ENCODE measurements at places on chromosomes 2 and 18. TPM values are rescaled to one million over a fixed set of nuclear protein-coding genes. Genes with fewer than 3 reads are reported as not detected.

DNA sequence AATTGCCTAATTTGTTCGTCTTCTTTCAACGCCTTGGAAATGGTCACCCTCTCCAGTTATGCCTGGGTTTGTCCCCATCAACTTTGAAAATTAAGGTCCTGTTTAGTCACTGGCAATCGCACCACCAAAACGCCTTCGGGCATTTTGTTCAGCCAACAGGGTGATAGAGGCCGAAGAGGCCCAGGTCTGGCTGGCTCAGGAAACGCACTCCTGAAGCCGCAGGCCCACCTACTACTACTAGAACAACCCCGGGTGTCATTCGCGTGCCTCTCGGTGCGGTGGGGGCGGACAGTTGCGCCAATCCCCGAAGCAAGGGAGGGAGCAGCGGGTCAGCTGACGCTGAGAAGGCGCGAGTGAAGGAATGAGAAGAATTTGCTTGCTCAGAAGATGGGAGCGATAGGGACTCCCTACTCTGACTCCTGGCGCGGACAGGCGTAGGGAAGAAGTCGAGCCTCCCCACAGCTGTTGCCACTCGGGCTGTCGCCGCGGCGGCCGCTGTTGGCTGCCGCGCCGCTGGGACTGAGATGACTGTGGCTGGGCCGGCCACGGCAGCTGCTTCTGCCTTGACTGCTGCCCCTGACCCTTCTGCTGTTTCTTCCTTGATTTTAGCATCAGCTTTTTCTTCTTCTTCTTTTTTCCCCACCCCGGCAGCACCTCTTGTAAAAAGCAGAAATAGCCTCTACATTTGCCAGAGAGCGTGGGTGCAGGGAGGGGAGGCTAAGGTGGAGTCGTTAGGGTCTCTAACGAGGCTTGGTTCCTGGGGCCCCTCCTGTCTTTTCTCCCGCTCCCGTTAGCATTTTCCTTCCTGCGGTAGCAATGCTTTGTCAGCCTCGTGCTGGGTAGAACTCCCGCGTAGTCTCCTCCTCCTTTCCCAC, 387.6 kb downstream of the FIGN start:
- peak; percentile 73 for DNase-seq

DNA sequence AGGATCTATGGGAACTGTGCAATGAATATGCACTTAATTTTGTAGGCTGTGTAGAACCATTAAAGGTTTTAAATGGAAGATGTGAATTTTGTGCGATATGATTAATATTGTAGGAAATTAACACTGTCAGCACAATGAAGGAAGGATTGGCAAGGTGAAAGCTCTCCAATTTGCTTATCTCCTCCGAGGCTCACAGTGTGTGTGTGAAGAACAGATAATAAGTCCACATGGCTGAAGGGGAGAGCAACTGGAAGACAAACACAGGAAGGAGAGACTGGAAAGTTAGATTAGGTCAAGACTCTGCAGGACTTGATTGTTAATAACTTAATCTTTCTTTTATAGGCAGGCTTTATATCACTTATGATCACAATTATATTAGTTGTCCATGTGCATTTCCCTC, 269.7 kb upstream of the VRK2 start:
- no peak for DNase-seq

- no peak for DNase-seq
Observed at GRCh38 chr2:38344813-38345212, 32.3 kb downstream of the ATL2 start.

DNA sequence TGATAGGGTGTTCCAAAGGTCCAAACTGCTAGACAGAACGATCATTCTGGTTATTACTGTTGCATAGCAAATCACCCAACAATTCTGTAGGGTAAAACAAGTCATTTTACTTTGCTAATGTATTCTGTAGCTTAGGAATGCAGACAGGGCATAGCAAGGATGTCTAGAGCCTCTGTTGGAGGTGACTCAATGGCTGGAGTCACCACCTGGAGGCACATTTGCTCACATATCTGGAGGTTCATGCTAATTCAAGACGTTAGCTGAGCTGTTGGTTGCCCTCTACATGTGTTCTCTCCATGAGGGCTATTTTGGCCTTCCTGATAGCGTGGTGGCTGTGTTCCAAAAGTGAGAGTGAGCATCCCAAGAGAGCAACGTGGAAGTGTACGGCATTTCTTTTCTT, 22.5 kb upstream of the ST8SIA3 start:
- no peak for DNase-seq

GRCh38 chr2:1460851-1461418, 47.7 kb downstream of the TPO start:
- no peak for DNase-seq

DNA sequence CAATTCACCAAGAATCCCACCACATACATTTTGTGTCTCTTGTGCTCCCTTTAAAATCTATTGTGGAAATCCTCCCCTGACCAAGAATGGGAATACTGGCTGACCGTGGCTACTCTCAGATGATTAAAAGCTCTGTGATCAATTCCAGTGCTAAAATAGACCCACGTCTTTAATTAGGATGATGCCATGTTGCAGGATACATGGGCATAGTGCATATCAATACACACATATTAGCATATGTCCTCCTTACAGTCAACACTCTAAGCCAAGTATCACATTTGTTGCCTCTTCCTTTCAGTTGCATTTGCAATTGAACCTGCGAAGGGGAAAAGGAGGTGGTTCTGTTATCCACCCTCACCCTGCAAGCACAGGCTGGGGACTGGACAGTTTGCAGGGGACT, 41.8 kb downstream of the SPP2 start:
- DNase-seq = no peak

- no peak for DNase-seq
Observed at GRCh38 chr18:58541146-58541788, 87.6 kb downstream of the ALPK2 start.

DNA sequence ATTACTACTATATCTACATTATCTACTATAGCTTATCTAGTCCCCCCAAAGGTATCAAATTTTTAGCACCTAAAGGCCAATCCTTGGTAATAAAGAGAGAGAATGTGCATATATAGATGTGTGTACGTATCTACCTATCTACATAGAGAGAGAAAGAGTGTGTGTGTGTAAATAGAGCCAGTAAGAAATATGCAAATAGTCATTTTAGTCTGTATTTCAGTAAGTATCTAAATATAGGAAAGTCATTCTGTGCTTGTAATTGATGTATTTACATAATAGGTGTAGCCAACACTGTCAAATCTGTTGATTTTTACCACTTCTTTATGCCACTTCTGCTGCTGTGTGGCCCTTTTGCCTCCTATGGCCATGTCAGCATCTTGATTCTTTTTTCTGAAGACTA, 284.5 kb upstream of the TFPI start:
- no peak for DNase-seq

GRCh38 chr2:215929602-215930335, 83.6 kb downstream of the MREG start:
- DNase-seq = no peak

DNA sequence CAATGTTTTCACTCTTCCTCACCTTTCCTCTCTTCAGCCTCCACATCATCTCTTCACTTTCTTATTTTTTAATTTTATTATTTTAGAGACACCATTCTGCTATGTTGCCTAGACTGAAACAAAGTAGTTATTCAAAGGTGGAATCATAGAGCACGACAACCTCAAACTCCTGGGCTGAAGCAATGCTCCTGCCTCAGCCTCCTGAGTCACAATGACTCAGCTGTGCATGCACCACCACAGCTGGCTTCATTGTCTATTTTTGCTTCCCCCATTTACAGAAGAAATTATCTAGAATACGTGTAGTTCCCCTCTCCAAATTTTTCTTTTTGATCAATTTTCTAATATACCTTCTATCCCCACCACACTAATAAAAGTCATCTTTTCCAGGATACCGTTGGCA, 911.5 kb upstream of the SOX11 start:
- no peak for DNase-seq

DNA sequence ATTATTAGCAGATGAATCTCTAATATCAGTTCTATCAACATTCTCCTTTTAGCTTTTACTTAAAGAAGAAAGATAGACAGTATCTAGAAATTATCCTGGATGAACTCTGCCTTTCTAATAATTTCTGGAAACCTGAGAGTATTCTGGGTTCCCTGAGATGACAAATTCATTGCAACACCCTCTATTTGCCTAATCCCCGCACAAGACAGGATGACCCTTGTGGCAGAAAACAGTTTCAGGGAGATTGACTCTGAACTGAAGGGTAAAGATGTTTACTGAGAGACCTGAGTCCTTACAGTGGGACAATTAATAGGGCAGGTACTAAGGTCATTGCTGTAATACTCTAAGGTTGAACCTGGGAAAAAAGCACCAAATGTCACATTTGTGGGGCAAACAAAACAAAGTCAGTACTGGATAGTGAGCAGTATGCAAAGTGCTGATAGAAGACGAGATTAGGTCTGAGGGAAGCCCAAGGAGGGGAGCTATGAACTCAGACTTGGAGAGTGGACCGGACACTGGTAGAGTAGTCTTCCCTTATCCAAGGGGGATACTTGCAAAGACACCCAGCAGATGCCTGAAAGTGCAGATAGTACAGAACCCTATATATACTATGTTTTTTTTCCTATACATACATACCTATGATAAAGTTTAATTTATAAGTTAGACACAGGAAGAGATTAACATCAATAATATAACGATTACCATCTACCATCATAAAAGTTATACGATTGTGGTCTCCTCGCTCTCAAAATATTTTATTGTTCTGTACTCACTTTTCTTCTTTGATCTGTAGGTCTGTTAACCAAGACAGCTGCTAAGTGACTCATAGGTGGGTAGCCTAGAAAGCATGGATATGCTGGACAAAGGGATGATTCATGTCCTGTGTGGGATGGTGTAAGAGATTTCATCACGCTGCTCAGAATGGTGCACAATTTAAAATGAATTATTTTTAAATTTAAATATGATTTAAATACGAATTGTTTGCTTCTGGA, 148.3 kb upstream of the KLHL14 start:
- no peak for DNase-seq

- no peak for DNase-seq
Observed at GRCh38 chr18:75377926-75378325, 49.6 kb downstream of the SMIM21 start.

GRCh38 chr2:226477221-226478108, 322.2 kb downstream of the IRS1 start:
- peak; percentile 48 for DNase-seq

GRCh38 chr2:963876-964275, 13.2 kb downstream of the SNTG2 start:
- DNase-seq = no peak

DNA sequence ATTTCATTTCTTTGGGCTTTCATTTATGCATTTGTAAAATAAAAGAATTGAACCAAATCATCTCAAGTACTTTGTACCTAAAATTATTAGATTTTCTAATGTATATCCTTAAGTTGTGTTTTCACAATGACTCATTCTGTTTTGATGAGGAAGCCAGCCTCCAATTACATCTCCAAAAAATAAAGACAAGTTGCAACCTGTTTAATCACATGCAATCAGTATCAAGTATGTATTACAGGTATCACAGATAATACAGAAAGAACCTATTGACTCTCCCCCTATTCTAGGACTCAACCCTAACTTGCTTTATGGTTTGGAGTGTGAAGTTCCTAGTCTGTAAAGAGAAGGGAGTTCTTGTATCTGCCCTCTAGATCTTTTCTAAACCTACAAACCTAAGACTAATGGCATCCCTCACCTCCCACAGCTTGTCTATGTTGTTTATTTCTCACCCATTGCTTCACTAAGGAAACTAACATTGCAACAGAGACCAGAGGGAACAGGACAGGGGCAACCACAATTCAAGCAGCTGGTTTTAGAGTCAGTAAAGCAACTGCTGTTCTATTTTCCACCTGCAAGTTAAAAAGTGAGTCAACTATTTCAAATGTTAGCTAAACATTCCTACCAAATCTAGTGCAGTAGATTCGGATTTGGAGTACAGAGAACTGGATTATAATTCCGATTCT, 141.1 kb upstream of the ETAA1 start:
- DNase-seq = no peak

DNA sequence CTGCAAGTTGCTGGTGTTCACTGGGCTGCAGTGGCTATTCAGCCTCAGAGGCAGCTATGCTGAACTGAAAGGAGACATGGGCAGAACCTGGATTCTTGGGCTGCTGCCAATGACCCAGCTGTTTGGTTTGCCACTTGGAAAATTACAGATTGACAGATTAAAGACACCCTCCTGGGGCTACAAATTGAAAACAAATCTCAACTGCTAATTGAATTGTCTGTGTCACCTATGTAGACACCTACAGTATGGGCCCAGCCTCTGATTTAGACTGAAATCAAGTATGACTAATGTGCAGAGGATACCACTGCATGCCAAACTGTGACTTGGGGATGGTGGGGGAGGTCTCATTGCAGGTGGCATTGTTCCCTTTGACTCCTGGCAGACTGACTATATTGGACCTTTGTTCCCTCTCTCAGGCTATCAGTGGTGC, 42.8 kb downstream of the ITSN2 start:
- DNase-seq = no peak

The C2orf15 gene
- 0.16 TPM for polyA plus RNA-seq

The ANO7 gene
- polyA plus RNA-seq = 0.34 TPM

The BIRC6 gene
- polyA plus RNA-seq = 11.1 TPM

The MOCOS gene
- polyA plus RNA-seq = 0.79 TPM

The CIB4 gene
- polyA plus RNA-seq = not detected

The INHBB gene
- polyA plus RNA-seq = 20.0 TPM

The MBP gene
- polyA plus RNA-seq = 40.8 TPM

The TRABD2A gene
- 0.27 TPM for polyA plus RNA-seq

The MAPK4 gene
- 0.36 TPM for polyA plus RNA-seq

The CCDC121 gene
- 1.6 TPM for polyA plus RNA-seq
